ENCODE measurements at places on chromosomes 12 and 14. TPM values are rescaled to one million over a fixed set of nuclear protein-coding genes. Genes with fewer than 3 reads are reported as not detected.

SIX4 gene
- total RNA-seq: 4.0 TPM

C12orf60 gene
- not detected for total RNA-seq

DNA sequence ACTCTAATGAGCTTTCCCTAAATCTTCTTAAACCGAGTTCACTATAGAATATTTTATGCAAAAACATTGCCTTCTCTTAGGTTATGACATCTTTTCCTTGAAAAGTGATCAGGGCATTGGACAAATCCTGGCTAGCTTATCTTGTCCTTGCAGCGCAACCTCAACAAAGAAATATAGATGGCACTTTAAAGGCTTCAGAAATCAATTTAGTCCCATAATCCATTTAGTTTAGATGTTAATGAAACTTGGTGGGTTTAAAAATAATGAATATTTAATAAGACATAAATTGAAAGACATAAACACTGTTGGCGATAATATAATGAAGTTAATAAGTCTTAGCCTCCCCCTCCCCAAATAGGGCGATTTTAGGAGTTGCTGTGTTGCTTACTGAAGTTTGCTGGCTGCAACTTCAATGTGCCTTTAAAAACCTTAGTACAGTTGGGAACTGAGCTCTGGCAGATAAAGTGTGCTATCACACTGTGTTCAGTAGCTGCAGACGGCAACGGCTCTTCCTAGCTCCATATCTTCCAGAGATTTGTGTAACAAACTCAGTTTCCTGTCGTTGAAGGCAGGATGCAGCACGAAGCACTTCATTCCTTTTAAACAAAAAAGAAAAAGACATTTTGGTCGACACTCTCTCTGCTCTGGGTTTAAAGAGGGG lies 19.5 kb downstream of the PLXNC1 start:
- no peaks in the 10 kb centered on the region for H3K27me3 ChIP-seq
- DNase-seq: no peak
- no peak overlapping the region for H3K27ac ChIP-seq
- H3K36me3 ChIP-seq: no peaks in the 10 kb centered on the region

SIX1 gene
- total RNA-seq: 0.33 TPM

DNA sequence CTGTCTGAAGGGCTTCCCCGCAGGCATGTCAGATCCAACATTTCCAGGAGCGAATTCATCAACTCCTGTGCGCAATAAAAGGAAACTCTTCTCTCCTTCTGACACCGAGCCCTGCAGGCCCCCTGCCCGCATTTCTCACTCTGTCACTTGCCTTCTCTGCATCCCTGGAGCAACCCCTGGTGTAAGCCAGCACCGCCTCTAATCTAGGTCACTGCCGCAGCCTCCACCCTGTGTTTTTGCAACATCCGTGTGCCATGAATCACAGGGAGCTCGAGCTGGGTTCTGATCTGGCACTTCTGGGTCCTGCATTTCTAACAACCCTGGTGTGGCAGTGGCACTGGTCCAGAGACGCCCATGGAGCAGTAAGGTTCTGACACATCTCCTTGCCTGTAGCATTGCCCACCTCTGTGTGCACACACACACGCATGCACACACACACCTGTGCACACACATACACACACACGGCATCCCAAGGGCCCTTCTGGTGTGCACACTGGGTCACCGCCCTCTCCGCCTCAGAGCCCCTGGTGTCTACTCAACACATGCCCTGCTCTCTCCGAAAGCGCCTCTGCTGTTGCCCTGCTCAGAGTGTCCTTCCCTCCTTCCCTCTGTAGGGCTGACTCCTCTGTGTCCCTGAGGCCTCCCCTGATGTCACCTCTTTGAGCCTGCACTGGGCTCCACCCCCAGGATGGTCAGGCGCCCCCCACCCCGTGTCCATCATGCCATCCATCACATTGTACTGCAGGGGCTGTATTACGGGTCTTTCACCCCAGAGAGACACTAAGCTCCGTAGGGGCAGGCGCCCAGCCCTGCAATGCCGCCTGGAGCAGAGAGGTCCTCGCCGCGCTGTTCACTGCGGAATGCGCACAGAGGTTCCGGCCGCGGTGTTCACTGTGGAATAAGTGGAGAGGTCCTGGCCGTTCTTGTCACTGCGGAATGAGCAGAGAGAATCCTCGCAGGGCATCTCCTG lies 111.4 kb upstream of the SFSWAP start:
- H3K4me3 ChIP-seq: no peak overlapping the region
- H3K27me3 ChIP-seq: no peaks in the 10 kb centered on the region
- no peaks in the 10 kb centered on the region for H3K36me3 ChIP-seq

GRCh38 chr14:27236601-27237000 lies 638.8 kb upstream of the NOVA1 start:
- no peaks in the 10 kb centered on the region for H3K4me1 ChIP-seq
- H3K27me3 ChIP-seq: no peaks in the 10 kb centered on the region
- no peak overlapping the region for H3K4me3 ChIP-seq
- H3K36me3 ChIP-seq: no peaks in the 10 kb centered on the region
- no peak overlapping the region for H3K27ac ChIP-seq

DNA sequence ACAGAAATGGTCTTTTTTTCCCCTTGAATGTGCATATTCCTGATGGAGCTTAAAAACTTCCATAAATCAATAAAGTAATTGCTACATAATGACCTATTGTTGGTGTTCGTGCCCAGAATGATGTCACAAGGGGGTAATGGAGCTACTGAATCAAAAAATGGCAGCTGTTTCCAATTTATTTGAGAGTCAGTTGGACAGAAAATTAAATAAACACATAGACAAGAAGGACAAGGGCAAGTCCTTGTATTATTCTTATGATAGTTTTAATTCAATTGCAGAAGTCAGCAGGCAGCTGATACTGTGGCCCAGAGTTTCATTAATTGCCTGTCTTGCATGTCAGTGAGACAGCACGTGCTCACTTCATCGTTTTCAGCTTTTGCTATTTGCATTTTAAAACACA lies 473.5 kb downstream of the ETNK1 start:
- H3K4me1 ChIP-seq: no peaks in the 10 kb centered on the region
- H3K36me3 ChIP-seq: no peaks in the 10 kb centered on the region
- H3K27ac ChIP-seq: no peak overlapping the region

KITLG gene
- 4.4 TPM for total RNA-seq

DNA sequence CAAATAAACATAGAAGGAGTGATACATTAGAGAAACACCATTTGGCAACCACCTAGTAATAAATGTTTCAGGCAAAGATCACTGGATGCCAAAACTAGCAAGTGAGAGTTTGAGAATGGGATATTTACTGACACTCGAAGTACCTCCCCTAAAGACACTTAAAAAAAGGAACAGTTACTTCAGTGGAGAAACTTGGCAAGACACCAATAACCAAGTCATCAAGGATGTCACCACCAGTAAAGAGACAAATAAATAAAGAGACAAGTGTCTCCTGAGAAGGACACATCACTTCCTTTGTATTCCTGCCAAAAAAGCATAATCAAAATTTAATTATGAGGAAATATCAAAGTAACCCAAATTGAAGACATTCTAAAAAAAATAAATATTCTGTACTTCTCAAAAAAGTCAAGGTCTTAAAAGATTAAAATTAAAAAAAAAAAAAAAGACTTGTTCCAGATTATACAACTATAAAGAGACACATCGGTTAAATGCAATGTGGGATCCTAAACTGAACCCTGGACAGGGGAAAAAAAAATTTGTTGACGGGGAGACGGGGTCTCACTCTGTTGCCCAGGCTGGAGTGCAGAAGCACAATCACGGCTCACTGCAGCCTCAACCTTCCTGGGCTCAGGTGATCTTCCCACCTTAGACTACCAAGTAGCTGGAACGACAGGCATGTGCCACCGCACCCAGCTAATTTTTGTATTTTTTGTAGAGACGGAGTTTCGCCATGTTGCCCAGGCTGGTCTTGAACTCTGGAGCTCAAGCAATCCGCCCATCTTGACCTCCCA lies 26.4 kb downstream of the TM7SF3 start:
- no peaks in the 10 kb centered on the region for H3K27me3 ChIP-seq
- H3K36me3 ChIP-seq: peaks cover 13% of the 10 kb centered on the region
- H3K4me1 ChIP-seq: no peaks in the 10 kb centered on the region
- H3K27ac ChIP-seq: no peak overlapping the region
- no peak for DNase-seq

HOXC13 gene
- total RNA-seq: not detected

ATXN7L3B gene
- 16.8 TPM for total RNA-seq

DNA sequence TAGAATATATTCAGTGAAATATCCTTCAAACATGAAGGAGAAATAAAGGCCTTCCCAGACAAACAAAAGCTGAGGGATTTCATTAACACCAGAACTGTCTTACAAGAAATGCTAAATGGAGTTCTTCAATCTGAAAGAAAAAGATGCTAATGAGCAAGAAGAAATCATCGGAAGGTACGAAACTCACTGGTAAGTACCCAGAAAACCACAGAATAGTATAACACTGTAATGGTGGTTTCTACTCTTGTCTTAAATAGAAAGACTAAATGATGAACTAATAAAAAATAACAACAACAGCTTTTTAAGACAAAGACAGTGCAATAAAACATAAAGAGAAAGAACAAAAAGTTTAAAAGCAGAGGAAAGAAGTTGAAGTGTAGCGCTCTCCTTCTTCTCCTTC lies 18.7 kb upstream of the RNF212B start:
- no peaks in the 10 kb centered on the region for H3K4me1 ChIP-seq
- no peak overlapping the region for H3K27ac ChIP-seq
- H3K4me3 ChIP-seq: no peak overlapping the region
- no peaks in the 10 kb centered on the region for H3K36me3 ChIP-seq
- no peak for DNase-seq

OTX2 gene
- total RNA-seq: not detected

MIP gene
- not detected for total RNA-seq

MGST1 gene
- total RNA-seq: 132 TPM

DNA sequence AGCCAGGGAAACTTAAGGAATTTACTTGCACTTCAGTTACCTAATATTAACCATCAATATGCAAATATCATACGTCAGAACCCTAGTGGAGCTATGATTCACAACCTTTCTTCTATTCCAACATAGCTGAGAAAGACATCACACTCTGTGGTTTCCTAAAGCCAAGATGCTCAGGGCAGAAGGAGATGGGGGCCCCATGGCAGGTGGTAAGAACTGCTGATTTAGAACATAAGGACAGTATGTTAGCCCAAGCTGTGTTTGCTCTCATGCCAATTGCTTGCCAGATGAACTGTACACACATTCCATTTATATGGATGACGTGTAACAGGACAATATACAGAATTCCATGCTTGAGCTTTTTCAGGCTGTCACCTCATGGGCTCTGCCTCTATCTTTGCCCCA lies 34.6 kb downstream of the HECTD4 start:
- H3K4me3 ChIP-seq: no peak overlapping the region
- H3K4me1 ChIP-seq: no peaks in the 10 kb centered on the region
- H3K36me3 ChIP-seq: no peaks in the 10 kb centered on the region
- DNase-seq: no peak

MLEC gene
- 107 TPM for total RNA-seq

DNA sequence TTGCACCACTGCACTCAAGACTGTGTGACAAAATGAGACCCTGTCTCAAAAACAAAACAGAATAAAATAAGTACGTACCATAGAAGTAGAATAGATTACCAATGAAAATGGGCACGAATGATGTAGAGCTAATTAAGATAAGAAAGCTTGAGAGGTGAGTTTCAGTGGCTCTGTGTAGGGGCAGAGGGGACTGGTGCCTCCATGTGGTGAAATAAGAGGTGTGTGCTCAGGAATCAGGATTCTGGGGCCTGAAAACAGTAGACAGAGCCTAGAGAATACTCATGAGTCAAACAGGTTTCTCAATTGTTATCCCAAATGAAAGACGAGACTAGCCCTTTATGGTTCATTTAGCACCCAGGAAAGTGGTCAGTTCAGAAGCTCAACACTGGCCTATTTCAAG lies 1145.1 kb downstream of the FLRT2 start:
- no peaks in the 10 kb centered on the region for H3K27me3 ChIP-seq
- no peaks in the 10 kb centered on the region for H3K36me3 ChIP-seq
- no peak for DNase-seq
- no peak overlapping the region for H3K4me3 ChIP-seq
- H3K4me1 ChIP-seq: peaks cover 9% of the 10 kb centered on the region

DNA sequence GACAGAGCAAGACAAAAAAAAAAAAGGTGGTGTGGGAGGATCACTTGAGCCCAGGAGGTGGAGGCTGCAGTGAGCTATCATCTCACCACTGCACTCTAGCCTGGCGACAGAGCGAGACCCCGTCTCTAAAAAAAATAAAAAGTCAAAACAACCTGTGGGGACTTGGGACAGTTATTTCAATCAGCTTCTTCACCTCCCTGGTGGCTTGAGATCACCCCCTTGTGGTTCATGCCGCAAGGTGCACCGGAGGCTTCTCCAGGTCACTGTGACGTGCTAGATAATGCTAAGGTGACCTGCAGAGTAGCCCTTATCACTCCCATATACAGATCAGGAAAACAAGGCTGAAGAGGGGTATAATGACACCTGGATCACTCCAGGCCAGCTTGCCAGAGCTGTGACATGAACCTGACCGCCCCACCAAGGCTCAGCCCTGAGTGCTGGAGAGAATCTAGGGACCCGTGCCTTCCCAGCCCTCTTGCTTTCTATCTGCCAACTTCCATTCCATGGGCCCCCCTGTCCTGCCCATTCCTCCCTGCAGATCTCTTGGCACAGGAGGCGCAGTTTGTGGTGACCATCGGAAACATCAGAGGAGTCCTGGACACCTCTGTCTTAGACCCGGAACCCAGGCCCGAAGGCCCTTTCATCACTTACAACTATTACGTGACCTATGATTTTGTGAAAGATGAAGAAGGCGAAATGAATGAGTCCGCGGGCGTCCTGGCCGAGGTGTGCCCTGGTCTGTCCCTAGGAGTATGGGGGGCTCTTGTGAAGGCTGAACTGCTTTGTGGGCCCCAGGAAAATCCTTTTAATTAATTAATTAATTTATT lies 8.1 kb downstream of the LRRC43 start:
- H3K4me3 ChIP-seq: no peak overlapping the region
- DNase-seq: peak; percentile 74
- H3K27me3 ChIP-seq: no peaks in the 10 kb centered on the region
- H3K4me1 ChIP-seq: no peaks in the 10 kb centered on the region
- H3K36me3 ChIP-seq: no peaks in the 10 kb centered on the region
- no peak overlapping the region for H3K27ac ChIP-seq

DNA sequence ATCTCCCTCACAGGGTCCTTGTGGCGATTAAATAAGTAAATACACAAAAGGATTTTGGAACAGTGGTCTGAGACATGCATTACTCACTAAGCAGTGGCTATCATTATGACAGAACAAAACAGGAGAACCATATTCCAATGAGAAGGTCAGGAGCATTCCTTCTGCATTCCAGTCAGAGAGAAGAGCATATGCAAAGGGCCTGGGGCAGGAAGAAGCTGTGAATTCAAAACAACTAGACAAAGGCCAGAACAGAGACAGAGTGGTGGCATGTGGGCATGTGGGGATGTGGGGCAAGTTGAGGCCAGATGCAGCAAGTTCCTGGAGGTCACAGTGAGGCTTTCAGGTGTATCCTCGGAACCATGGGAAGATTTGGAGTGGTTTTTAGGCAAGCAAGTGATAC lies 70.1 kb upstream of the VRK1 start:
- H3K4me1 ChIP-seq: no peaks in the 10 kb centered on the region
- H3K4me3 ChIP-seq: no peak overlapping the region
- no peaks in the 10 kb centered on the region for H3K27me3 ChIP-seq
- no peak overlapping the region for H3K27ac ChIP-seq
- DNase-seq: no peak

- no peaks in the 10 kb centered on the region for H3K27me3 ChIP-seq
- peak overlapping the region; percentile 89 for H3K27ac ChIP-seq
- H3K4me1 ChIP-seq: peaks cover 19% of the 10 kb centered on the region
- DNase-seq: no peak
Observed at GRCh38 chr12:113072136-113072535, 15.6 kb downstream of the DTX1 start.

GRCh38 chr12:113093409-113094101 lies 37.0 kb downstream of the DTX1 start:
- H3K27ac ChIP-seq: no peak overlapping the region
- H3K27me3 ChIP-seq: no peaks in the 10 kb centered on the region
- H3K4me1 ChIP-seq: peaks cover 8% of the 10 kb centered on the region
- no peak for DNase-seq
- H3K4me3 ChIP-seq: no peak overlapping the region
- H3K36me3 ChIP-seq: no peaks in the 10 kb centered on the region
